Motor neuron (in vitro differentiated cells): ENCODE measurements at places on chromosomes 7 and 10. TPM values are rescaled to one million over a fixed set of nuclear protein-coding genes. Genes with fewer than 3 reads are reported as not detected.

Gene LAMB1
- 552 and 564 TPM in 2 replicates for total RNA-seq

Gene ANKIB1
- 54.7 and 70.4 TPM in 2 replicates for total RNA-seq

Gene PLCE1
- total RNA-seq, result 3.1 and 3.8 TPM in 2 replicates

Gene XRCC2
- total RNA-seq, result 11.4 and 13.0 TPM in 2 replicates

Gene ZNF212
- total RNA-seq, result 7.6 and 9.6 TPM in 2 replicates

Gene PPP1R3C
- 10.8 and 11.5 TPM in 2 replicates for total RNA-seq

Gene RSPH10B
- total RNA-seq, result 0.38 and 0.76 TPM in 2 replicates

Gene WEE2
- 0.33 and 0.49 TPM in 2 replicates for total RNA-seq

Gene COL28A1
- 0.10 TPM in 1 of 2 replicates, not detected in the other for total RNA-seq

Gene RBP4
- 1.6 TPM in 1 of 2 replicates, not detected in the other for total RNA-seq

Gene ADAM22
- total RNA-seq, result 26.0 and 39.3 TPM in 2 replicates

Gene BAMBI
- 44.1 and 47.8 TPM in 2 replicates for total RNA-seq

Gene AZGP1
- 220 and 229 TPM in 2 replicates for total RNA-seq

Gene SPDYE9
- total RNA-seq, result 0.54 and 0.81 TPM in 2 replicates

Gene CTAGE6
- 0.08 TPM in 1 of 2 replicates, not detected in the other for total RNA-seq

Gene ZNF746
- total RNA-seq, result 13.9 and 14.9 TPM in 2 replicates

Gene PBLD
- total RNA-seq, result 12.2 and 14.3 TPM in 2 replicates

Gene ZPBP
- total RNA-seq, result not detected in 2 replicates

Gene PLA2G12B
- 0.24 TPM in 1 of 2 replicates, not detected in the other for total RNA-seq

Gene CCL24
- total RNA-seq, result not detected in 2 replicates

Gene STEAP1B
- 2.1 and 2.3 TPM in 2 replicates for total RNA-seq

Gene MOGAT3
- total RNA-seq, result 0.13 TPM in 1 of 2 replicates, not detected in the other

Gene DKK1
- total RNA-seq, result 0.64 and 0.92 TPM in 2 replicates

Gene ATG9B
- 1.3 and 2.1 TPM in 2 replicates for total RNA-seq

Gene VAX1
- total RNA-seq, result not detected in 2 replicates

Gene SLC18A3
- total RNA-seq, result 0.10 and 0.22 TPM in 2 replicates

Gene IGFBP3
- 0.81 and 0.92 TPM in 2 replicates for total RNA-seq

Gene TMEM184A
- total RNA-seq, result 1.2 and 1.7 TPM in 2 replicates

Gene PDE6C
- total RNA-seq, result 0.22 and 0.41 TPM in 2 replicates

Gene STRA8
- total RNA-seq, result not detected in 2 replicates

Gene CFAP70
- total RNA-seq, result 16.6 and 28.6 TPM in 2 replicates

Gene PTF1A
- total RNA-seq, result 0.71 TPM in 1 of 2 replicates, not detected in the other

Gene TMEM176B
- total RNA-seq, result 35.9 and 37.5 TPM in 2 replicates

Gene PI4K2A
- 13.4 and 13.5 TPM in 2 replicates for total RNA-seq

Gene MAP3K8
- total RNA-seq, result 3.9 and 4.2 TPM in 2 replicates

Gene PSD
- 5.9 and 6.7 TPM in 2 replicates for total RNA-seq

Gene DOCK1
- 35.4 and 44.5 TPM in 2 replicates for total RNA-seq

Gene NUDT5
- total RNA-seq, result 88.9 and 99.3 TPM in 2 replicates

Gene MCM10
- 20.3 and 21.1 TPM in 2 replicates for total RNA-seq

Gene CDNF
- total RNA-seq, result 3.1 and 3.4 TPM in 2 replicates

Gene PNLIPRP1
- 0.43 TPM in 1 of 2 replicates, not detected in the other for total RNA-seq

Gene MGAM2
- total RNA-seq, result under 0.01 TPM in 2 replicates

Gene CHCHD3
- total RNA-seq, result 112 and 137 TPM in 2 replicates

Gene BICC1
- total RNA-seq, result 28.2 and 30.9 TPM in 2 replicates

Gene SPDYE6
- 8.9 and 10.0 TPM in 2 replicates for total RNA-seq

Gene RPEL1
- 0.28 and 0.34 TPM in 2 replicates for total RNA-seq

Gene PRKCQ
- total RNA-seq, result 0.15 TPM in 1 of 2 replicates, not detected in the other

Gene PIK3AP1
- 1.1 and 1.3 TPM in 2 replicates for total RNA-seq

Gene ABCC2
- total RNA-seq, result 0.16 and 0.60 TPM in 2 replicates

Gene NUDCD3
- total RNA-seq, result 45.5 and 53.5 TPM in 2 replicates

Gene WDFY4
- 0.05 and 0.13 TPM in 2 replicates for total RNA-seq

Gene MEOX2
- 0.19 TPM in 1 of 2 replicates, not detected in the other for total RNA-seq

Gene C7orf57
- total RNA-seq, result 0.10 TPM in 1 of 2 replicates, not detected in the other

Gene GPR85
- total RNA-seq, result 19.5 and 20.2 TPM in 2 replicates

Gene PDZD7
- total RNA-seq, result 6.2 and 9.6 TPM in 2 replicates

Gene GJD4
- total RNA-seq, result not detected in 2 replicates
